ENCODE measurements at places on chromosomes 13 and 19. TPM values are rescaled to one million over a fixed set of nuclear protein-coding genes. Genes with fewer than 3 reads are reported as not detected.

- no peak for DNase-seq
Observed at GRCh38 chr13:105139380-105140285, 1395.8 kb downstream of the EFNB2 start.

DNA sequence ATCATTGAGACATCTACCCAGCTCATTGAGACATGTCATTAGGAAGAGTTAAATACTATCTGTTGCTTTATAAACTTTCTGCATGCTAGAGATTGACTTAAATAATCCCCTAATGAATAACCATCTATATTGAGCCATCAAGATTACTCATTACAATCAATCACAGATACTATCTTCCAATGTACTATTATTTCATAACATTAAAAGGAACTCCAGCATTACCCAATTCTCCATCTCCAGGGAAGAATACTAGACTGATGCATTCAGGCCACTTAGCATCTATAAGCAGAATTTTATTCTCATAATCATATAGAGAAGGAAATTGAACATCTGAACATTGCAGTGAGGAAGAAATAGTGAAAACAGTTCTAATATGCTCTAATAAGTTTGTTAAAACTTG is 8.0 kb downstream of the EPSTI1 start:
- no peak for DNase-seq

GRCh38 chr13:42747399-42747873 is 33.9 kb upstream of the FAM216B start:
- peak; percentile 49 for DNase-seq

DNA sequence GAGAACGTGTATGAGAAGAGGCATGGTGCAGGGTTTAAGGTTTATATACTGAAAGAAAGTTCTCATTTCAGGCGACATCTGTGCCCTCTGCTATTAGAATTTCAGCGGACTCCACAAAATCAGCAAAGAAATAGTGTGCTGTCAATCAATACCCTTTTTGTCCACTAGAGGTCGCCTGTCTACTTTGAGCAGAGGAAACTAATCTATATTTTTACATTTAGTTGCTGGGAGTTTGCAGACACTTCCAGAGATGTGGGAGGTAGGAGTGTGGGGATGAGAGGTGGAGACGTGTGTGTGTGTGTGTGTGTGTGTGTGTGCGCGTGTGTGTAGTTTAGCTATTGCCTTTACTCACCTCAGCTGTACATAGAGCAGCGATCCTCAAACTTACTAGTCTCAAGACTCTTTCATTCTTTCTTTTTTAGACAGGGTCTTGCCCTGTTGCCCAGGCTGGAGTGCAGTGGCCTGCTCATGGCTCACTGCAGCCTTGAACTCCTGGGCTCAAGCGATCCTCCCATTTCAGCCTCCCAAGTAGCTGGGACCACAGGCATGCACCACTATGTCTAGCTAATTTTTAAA is 9.7 kb downstream of the INAFM1 start:
- peak; percentile 72 for DNase-seq

CATSPERD gene
- polyA plus RNA-seq: not detected

GRCh38 chr19:1647501-1648458 is 4.6 kb downstream of the TCF3 start:
- no peak for DNase-seq

DNA sequence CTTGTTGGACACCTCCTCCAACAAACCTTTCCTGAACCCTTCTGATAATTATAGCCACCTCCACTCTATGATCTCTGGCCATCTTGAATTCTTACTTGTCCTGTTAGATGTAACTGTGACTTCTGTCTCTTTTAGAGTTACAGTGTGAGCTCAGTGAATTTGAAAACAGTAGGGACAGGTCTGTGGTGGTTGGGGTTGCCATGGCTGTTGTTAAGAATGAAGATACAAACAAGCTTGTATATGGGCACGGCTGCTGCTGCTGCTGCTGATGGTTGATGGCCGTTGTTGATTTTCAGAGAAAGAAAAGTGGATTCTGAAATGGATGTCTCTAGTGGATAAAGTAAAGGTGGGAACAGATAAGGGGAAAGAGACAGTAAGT is 101.5 kb downstream of the STARD13 start:
- no peak for DNase-seq

DNA sequence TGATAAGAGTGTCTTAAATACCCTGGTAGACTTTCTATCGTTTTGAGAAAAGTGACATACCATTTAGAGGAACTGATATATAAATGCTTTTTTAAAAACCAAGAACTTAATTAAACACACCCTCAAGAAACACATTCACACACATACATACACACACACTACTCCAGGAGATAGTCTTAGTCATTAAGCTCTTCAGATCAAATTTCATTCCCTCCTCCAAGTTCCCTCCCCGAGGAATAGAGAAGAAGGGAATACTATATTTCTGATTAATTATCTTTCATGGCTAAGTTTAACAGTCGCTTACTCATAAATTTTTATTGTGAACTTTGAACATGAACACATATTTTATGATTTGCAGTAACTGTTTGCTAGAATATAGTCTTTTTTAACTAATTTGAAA is 1109.5 kb downstream of the SLITRK1 start:
- peak; percentile 43 for DNase-seq

GRCh38 chr19:49403404-49404187 is 15.5 kb downstream of the KASH5 start:
- DNase-seq: no peak

DNA sequence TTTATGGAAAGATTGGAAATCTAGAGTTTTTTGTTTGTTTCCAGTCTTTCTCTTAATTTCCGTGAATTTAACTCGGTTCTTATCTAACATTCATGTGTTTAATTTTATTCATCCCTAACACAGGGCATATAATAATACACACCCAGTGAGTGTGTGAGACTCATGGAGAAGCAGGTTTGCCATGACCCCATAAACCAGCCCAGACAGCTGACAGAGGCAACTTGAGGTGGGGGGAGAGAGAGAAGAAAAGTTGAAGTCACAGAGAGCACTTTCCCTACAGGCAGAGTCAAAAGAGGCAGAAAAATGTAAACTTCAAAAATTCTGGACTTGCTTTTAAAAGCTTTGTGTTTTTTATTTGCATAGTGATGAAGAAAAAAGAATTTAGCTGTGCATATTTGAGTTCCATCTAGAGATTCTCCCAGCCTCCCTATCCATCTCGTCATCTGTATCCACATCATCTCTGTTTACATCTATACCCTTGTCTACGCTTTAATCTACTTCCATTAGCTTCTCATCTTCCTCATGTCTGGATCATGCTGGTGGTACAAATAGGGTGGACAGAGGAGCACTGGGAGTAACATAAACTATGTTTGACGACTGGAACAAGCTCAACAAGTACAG is 60.2 kb downstream of the THSD1 start:
- no peak for DNase-seq

DNA sequence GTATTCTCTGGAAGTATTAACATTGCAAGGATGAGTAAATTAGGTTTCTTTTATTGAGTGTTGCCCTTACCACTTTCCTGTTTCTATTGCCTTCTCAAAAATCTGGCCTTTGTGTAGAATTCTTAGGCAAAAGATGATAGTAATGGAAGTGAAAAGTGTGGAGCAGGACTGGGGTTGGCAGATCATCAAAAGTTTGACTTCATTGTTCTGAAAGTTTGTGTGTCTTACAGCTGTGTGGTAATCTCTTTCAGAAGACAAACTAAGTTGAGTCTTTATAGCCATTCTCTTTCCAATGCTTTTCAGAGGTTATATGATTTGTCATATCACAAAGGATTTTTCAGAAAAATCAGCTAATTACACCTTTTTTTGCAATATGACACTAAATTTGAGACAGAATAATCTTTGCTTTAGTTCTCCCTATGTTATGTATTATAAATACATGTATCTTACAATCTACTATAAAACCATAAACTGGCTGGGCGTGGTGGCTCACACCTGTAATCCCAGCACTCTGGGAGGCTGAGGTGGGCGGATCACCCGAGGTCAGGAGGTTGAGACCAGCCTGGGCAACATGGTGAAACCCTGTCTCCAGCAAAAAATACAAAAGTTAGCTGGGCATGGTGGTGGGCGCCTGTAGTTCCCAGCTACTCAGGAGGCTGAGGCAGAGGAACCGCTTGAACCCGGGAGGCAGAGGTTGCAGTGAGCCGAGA is 8.7 kb upstream of the KCNRG start:
- no peak for DNase-seq

DNA sequence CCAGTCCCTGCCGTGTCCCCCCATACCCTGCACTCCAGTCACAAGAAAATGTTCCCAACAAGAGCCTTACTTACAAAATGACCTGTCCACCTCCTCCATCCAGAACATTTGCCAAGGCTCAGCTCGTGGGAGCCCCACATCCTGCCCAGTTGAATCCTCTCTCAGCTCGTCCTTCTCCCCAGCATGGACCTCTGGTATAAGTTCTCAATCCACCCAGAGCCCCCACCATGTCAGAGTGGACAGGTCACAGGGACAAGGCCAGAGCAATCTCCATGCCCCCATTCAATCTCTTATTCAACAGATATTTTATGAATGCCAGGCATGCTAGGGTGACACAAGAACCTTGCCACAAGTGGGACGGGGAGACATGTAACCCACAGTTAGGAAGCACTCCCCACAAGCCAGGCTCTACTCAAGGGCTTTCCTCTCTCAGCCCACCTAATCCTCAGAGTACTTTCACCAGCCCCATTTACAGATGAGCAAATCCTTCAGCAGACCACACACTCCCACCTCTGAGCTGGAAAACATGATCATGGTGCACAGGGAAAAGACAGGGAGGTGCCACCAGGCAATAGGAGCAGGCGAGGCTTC is 15.1 kb downstream of the DEDD2 start:
- no peak for DNase-seq

GRCh38 chr19:38819231-38819920 is 6.6 kb upstream of the LGALS4 start:
- DNase-seq: no peak

CAPN12 gene
- polyA plus RNA-seq: 0.44 TPM

ZIM2 gene
- not detected for polyA plus RNA-seq
